ENCODE measurements at places on chromosomes 2 and 18. TPM values are rescaled to one million over a fixed set of nuclear protein-coding genes. Genes with fewer than 3 reads are reported as not detected.

Gene DSG3
- total RNA-seq: not detected

Gene INHA
- not detected for total RNA-seq

Gene PFN4
- total RNA-seq: not detected

Gene CACNB4
- total RNA-seq: 9.0 TPM

DNA sequence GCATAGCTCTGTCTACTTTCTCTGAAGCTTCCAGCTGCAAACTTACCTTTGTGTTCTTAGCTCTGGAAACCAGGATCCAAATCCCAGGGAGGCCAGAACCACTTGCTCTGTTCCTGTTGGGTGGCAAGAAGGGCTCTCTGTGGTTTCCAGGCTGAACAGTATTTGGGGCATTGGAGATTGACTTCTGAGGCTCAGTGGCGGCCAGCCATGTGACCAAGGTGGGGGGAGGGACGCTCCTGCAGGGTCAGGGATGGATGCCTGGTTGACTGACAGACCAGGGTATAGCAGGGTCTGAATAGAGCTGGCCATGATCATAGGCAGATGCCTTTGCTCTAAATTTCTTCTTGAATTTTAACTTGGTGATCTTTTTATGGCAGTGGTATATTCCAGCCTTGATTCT, 15.1 kb downstream of the SLC4A5 start:
- no peak for DNase-seq

DNA sequence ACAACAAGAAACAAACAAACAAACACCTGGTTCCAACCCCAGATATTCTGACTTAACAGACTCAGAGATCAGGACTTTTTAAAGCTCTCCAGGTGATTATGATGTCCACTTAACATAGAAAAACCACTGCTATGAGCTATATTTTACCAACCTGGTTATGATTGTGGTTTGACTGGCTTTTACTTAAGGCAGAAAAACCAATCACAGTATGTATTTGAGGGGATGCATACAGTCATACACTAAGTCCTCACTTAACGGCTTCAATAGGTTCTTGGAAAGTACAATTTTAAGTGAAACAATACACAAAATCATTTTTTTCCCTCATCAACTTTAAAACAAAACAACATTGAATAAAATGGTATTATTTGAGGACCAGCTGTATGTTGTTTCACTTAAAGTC, 393.6 kb downstream of the ZEB2 start:
- no peak for DNase-seq

GRCh38 chr2:207012461-207012860, 73.1 kb downstream of the CPO start:
- DNase-seq: no peak

DNA sequence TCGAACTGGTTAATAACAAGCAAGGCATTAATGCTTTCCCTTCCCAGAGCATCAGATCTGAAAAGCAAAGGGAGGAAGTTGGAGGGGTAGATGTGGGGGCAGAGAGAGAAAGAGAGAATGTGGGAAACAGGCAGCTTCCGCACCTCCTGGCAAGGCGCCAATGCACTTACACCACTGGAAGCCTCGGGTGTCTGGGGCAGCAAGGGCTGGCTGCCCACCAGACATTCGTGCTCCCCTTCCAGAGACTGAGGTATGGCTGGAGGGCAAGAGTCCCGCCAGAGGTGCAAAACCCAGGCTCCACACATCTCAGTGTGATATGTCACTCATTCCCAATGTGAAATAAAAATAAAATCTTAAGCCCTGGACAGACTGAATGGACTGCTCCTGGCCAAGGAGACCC, 46.4 kb downstream of the TEX51 start:
- DNase-seq: no peak

DNA sequence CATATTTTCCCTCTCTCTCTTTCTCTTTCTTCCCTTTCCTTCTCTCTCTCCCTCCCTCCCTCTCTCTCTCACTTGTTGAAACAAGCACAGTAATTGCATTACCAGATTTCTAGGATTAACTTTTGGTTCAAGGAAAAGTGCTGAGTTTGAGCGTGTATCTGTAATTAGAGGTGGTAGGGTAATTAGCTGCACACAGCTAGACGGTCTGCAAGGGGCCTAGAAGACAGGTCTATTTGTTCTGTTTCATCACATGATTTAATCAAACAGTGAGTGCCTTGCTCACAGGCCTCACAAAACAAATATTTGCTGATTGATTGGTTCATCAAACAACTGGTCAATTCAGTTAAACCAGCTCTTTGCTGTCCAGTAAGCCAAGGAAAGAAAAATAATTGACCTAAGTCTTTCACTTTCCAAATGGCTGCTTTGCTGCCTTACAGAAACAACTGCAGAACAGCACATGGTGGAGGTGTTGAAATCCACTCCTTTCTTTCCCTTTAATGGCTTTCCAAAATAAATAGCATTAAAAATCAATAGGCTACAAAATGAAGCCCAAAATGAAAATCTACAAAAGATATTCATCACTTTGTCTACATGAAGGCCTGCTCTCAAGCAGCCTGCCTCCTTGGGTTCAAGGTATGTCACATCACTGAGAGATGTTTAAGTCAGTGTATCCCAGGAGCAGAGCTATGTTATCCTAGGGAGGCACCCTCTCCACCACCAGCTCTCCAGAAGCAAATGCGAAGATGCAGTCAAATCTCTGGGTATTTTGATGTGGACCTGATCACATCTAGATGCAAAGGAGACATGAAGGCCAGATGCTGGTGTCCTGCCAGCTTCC, 264.4 kb upstream of the SIX2 start:
- DNase-seq: no peak

Measured in upper lobe of left lung (tissue), 6 donors.